ENCODE measurements at places on chromosomes 3 and 15.

DNA sequence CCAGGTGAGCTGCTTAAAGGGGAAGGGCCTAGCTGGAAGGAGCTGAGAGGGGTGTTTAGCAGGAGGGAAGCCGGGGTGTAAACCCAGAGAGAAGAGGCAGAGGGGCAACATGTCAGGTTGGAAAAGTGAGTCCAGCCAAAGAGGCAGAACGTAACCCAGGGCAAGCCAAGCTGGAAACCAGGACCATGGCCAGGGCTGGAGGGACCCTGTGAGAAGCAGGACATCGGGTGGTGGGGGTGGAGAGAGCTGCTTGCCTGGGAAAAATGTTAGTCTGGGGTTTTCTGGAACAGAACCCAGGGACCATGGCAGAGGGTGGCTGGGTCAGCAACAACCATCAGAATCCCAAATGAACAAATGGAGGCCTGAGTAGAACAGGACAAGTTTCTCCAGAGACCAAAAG, 32.6 kb downstream of the SEMA5B start:
- DNase-seq: no peak

DNA sequence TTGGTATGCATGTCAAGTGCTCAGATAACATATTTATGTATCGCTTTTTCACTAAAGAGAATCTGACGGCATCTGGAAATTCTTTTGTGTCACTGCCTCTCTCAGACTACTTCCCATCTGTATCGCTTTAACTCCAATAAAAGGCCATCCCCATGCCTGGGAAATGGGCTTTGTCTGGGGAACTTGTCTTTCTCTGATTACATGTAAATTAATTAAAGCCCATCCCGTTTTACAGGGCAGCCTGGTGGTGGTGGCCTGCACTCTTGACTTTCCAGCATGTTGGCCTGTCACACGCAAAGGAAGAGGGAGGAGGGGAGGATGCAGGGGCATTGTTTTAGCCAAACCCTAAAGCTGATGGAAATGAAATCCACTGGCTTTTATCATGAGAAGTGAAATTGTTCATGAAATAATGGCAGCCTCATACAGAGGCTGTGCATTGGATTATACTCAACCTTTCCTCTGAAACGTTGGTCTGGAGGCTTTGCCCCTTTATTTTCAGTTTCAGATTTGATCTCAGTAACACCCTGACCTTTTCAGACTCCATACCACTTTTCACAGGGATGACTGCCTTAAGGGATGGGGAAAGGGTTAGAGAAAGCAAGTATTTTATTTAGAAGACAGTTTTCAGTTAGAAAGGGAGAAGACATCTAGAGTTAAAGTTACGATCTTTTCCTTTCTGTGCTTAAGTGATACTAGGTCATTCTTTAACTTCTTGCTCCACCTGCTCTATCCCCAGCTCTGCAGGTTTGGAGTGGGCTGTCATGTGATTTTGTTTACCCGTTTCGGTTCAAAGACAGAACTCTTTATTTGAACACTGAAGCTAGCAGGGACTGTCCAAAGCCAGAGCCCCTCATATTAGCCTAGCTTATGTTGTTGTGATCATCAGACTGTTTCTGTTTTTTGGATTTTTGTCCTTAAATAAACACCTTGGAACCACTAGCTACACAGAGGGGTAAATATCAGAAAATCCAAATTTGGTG, 94.6 kb upstream of the CTDSPL start:
- no peak for DNase-seq

- DNase-seq: no peak
Measured at GRCh38 chr15:101273534-101273933, 3.8 kb downstream of the SELENOS start.

DNA sequence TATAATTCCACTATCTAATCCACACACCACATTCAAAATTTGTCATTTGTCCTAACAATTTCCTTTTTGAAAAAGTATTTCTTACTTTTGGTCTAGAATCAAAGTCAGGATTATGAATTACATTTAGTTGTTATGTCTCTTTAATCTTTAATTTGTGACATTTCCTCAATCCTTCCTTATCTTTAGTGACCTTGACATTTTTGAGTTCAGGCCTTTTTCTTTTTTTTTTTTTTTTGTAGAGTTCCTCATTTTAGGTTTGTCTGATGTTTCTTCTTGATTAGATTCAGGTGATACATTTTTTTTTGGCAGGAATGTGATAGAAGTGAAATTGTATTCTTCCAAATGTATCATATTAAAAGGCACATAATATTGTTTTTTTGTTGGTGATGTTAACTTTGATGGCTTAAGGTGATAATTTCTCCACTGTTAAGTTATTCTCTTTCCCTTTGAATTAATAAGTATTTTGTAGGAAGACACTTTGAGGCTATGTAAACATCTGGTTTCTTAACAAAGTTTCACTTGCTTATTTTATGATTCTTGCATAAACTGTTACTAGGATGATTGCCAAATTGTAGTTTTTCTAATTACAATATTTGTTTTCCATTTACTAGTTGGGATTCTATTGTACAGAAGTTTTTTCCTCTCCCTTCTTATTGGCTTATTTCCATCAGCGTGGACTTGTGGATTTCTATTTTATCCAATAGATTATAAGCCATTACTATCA, 16.3 kb downstream of the SLC35G2 start:
- no peak for DNase-seq

DNA sequence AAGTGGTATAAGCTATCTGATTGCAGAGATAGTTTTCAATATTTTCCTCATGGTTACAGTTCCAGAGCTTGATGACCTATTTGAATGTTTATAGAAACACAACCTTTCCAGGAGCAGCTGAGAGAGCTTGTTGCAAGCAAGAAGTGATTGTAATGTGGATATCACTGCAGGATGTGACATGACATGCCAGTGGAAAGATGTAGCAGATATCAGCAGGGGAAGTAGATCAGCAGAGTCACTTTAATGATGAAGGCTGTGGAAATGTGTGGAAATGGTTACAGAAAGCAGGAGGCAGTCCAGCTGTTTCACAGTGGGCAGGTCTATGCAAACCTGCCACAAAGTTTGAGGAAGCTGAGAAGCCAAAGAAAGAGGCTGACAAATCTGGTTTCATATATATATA, 21.0 kb downstream of the TMEM158 start:
- no peak for DNase-seq

DNA sequence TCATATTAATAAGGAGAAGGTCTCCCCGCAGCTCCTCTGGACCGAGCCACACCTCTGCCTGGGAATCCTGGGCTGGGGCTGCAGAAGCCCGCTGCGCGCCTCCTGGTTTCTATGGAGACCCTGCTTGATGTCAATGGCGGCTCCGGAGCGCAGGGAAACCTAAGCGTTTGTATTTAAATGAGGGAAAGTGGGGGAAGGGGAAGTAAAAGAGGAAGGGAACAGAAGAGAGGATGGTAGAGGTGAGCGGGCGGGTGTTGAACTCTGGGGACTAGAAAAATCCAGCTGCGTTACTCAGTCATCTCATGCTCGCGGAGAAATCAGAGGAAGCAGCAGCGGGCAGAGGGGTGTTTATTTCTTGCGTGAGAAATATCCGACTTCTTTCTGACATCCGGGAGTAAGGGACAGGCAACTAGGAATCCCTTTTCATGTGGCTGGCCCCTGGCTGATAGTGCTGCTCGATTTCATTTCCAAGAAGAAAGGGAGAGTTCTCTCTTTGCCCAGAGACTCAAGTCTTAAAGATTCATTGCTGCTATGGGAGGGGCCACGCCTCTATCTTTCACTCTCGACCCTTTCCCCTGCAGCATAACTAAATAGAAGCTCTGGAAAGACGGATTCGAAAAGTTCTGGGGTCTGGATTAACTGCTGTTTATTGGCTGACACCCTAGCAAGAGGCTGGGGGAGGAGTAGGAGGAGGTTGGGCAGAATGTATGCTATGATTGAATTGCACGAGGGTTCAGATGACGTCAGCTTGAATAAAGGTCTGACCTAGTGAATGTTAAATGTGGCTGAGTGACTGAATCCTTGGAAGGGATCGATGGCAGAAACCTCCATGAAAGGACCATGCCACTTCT, 110.5 kb upstream of the GAP43 start:
- DNase-seq: no peak

DNA sequence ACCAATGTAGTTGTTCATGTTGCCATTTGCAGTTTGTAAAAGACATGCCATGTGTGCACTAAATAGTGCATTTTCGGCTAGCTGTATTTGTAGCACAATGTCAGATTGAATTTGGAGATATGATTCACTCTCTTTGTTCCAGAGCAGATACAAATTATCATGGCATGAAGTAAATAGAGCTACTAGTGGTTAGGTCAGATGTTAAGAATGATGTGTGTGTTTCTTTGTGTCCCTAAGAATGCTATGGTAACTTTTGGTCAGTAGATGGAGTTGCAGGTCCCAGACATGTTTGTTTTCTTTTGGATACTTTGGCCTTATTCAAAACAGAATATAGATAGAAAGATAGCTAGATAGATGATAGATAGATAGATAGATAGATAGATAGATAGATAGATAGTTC, 595.8 kb downstream of the NLGN1 start:
- peak; percentile 58 for DNase-seq

GRCh38 chr3:70749122-70749521, 436.7 kb upstream of the MDFIC2 start:
- no peak for DNase-seq

- no peak for DNase-seq
Measured at GRCh38 chr3:52670621-52671521, 14.8 kb downstream of the PBRM1 start.

- no peak for DNase-seq
Measured at GRCh38 chr15:25179673-25180511, 225.1 kb downstream of the SNRPN start.

DNA sequence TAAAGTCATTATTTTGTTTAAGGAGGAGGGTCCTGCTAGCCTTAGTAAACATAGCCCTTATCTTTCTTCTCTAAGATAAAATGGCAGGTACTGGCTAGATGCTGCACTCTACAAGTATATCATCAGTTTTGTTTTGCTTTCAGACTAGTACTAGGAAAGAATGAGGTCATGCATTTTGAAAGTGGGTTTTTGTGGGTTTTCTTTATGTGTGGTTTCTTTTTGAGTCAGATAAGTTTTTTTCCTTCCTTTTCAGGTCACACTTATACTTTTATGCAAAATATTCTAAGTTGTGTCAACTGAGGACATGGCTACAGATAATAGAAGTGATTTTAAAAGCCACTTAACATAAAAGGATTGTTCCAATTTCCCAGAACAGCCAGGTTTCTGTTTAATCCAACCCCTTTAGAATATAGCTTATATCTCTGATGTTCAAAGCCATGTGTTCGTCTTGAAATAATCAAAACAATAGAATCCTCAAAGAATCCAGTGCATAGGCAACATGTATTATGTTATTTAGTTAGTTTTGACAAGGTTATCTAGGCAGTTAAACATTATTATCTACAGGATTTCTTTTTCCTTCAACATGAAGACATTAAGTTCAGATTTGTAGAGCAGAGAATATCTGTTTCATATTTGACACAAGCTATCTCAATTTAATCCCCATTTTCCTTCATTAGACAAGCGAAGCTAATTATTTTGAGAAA, 406.2 kb downstream of the RBMS3 start:
- no peak for DNase-seq

DNA sequence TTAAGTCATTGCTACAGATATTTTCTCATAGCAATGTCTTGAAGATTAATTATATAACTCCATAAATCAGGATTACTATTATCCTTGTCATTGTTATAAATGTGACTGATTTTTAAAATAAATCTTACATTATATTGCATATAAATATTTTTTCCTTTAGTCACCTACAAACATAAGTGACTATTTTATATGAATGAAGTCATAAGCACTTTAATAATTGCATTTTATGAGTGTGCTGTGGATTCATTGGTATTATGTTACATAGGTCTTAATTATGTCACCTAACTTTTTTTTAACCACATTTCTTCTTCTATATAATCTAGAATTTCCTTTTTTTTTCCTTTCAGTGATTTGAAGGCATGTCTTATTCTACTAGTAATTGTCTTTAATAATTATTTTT, 1191.2 kb downstream of the NSUN3 start:
- DNase-seq: no peak

DNA sequence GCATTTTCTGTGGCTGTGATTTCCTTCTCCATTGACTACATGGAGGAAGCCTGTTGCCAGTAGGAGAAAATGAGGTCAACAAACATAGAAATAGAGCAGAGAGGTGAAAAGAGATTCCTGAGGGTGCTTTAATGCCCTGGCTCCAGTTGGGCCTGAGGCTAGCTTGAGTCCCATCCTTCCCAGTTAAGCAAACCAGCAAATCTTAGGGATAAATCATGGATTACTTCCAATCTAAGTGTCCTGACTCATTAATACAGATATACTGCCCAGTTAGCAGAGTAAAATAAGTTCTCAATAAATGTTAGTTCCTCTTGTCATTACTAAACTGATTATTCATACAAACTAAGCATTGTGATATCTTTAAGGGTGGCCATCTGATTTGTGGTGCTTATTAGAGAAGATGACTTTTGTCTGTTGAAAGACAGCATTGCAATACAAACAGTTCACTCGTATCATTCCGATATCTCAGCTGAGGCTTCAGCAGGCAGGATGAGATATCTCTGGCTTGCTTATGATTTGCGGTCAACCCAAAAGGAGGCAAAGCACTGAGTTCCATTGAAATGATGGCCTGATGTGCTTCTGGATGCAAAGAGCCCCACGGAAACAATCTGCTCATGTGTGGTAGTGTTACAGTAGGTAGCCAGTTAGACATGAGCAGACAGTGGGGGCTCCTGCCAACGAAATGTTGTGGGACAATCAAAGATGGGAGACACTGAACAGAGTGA, 6.6 kb upstream of the STARD5 start:
- no peak for DNase-seq

GRCh38 chr3:45345846-45346580, 42.4 kb upstream of the LARS2 start:
- DNase-seq: no peak

GRCh38 chr15:67024998-67025368, 40.4 kb upstream of the SMAD3 start:
- DNase-seq: no peak

GRCh38 chr3:173622166-173622565, 224.6 kb downstream of the NLGN1 start:
- no peak for DNase-seq

- DNase-seq: no peak
Measured at GRCh38 chr3:10647376-10647775, 142.0 kb upstream of the ATP2B2 start.

DNA sequence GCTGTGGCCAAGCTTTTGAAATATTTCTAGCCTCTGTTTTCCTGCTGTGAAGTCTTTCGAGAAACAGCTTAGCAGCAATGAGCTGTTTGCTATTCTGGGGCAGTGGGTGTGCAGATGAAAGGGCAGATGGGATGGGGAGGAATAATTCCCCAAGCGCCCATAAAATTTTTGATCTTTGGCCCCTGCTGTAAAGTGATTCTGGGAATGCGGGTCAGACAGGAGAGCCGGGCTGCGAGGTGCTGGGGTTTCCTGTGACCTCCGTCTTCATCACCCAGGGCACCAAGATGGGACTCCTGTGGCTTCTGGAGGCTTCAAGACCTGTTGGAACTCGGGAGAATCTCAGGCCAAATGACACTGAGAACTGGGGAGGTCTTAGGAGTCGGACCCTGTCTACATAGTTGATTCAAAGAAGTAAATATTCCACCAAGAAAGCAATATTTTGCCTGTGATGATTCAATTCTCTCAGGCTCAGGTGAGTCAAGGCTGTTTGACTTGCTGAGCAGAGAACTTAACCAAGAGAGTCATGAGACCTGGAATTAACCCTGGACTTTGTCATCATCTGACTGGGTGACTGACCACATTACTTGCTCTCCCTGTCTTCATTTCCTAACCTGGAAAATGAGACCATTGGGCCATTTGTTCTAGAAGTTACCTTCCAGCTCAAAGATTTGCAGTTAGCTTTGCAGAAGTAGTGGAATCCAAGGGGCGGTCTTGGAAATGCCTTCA, 86.4 kb downstream of the POLR2M start:
- no peak for DNase-seq
